Activated CD4-positive, CD25-positive, alpha-beta regulatory T cell treated with anti-CD3 and anti-CD28 coated beads, Interleukin-2, amount 50 U/mL, for 72 hours (primary cell): ENCODE measurements at places on chromosomes 3 and 15.

DNA sequence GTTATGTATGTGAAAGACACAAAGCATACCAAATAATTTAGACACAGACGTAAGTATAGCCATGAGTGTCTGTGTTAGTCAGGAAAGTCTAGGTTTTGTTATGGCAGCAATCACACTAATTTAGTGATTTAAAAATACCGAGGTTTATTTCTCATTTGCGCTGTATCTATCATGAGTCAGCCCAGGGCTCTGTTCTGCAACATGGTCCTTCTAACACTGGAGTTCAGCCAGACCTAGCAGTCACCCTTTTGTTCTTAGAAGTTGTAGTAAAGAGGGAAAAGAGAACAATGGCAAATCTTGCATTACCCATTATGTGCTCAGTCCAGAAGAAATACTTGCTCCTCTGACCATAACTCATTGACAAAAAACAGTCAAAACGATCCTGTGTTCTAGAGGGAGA is 311.5 kb downstream of the NLGN1 start:
- no peak for DNase-seq

DNA sequence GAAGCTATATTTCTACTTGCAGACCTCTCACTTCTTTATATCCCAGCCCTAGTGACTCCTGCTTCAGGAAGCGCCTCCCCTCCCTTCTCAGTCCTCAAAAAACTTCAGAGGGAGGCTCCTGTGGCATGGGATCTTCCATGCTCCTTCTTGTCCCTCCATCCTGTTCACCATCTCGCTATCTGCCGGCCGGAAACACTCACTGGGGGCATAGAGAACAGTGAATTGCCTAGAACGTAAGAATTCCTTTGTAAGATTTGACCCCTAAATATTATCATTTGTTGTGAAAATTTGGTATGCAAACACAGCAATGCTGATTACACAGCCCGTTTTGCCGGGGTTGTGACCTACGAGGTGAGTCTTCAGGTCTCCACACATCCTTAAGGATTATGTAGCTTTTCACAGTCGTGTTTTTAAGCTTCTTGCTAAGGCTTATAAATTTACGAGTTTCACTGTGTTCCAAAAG is 218.7 kb upstream of the ATP10A start:
- DNase-seq, result no peak

- no peak for DNase-seq
Observed at GRCh38 chr15:73902121-73903020, 23.9 kb upstream of the LOXL1 start.

GRCh38 chr3:45807681-45808540 is 11.6 kb upstream of the SLC6A20 start:
- no peak for DNase-seq

DNA sequence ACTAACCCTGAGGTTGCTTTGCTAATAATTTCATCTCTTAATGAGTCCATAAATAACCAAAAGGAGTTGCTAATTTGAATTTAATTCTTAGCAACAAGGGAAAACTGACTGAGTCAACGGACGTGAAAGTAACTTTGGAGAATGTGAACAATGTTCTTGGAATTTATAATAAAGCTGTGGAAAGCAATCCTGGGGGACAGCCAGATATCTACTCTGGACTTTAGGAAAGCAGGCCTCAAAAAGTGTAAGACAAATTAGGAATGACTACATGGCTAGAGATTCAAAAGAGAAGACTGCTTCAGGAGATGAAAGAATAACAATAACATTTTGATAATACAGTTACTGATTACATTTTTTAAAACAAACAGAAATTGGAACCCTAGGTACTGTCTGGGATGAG is 318.4 kb upstream of the COL8A1 start:
- DNase-seq, result no peak

GRCh38 chr15:101043011-101043410 is 123.9 kb downstream of the LRRK1 start:
- DNase-seq, result no peak

GRCh38 chr15:60829416-60829815 is 350.5 kb upstream of the ICE2 start:
- no peak for DNase-seq

GRCh38 chr3:139526146-139526545 is 13.4 kb downstream of the RBP1 start:
- DNase-seq, result no peak

DNA sequence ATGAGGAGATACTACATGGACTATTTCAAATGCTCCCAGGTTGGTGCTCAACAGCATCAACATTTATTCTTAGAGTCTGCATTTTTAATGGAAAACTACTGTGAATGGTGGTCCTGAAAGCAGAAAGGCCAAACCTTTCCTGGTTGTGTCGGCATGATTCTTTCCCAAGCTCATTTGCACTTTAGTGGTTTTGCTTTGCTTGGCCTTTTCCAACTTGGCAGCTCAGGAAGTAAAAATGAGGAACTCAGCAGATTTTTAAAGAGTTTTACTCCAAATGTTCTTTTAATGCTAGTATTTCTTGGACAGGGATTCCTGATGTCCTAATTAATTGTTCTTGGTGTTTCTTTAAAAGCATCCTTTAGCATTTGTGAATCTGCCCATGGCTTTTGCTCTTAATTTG is 197.4 kb downstream of the SLC9A9 start:
- DNase-seq, result no peak

DNA sequence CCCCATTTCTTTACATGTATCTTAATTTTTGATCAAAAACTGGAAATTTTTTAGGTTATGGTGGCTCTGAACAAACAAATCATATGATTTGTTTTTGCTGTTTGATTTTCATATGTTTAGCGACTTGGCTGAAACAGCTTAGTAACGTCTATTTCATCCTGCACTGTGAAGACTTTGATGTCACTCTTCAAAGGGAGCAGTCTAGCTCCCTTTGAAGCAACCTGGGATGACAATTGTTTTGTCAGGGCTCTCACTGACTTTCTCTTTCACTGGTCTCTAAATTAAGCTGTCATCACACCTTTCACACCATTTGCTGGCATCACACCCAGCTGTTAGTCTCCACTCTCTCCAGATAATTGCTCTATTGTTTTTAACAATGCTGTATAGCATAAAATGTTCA is 896.9 kb downstream of the IGSF11 start:
- no peak for DNase-seq

DNA sequence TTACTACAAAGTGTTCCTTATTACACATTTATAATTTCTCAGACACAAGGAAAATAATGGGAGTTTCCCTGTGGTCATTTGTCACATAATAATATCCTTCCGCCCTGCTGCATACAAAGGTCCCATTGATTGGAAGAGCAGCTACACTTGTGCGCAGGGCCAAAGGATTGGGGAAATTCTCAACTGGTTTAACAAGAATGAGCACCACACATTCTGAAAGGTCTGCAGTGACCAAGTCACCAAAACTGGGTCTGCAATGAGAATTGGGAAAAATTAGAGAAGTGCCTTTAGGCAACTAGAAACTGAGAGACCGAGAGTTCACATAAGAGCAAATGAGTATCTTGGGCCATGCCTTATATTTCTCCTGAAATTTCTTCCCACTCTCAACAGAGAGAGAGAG is 98.2 kb upstream of the NR2F2 start:
- DNase-seq, result no peak

DNA sequence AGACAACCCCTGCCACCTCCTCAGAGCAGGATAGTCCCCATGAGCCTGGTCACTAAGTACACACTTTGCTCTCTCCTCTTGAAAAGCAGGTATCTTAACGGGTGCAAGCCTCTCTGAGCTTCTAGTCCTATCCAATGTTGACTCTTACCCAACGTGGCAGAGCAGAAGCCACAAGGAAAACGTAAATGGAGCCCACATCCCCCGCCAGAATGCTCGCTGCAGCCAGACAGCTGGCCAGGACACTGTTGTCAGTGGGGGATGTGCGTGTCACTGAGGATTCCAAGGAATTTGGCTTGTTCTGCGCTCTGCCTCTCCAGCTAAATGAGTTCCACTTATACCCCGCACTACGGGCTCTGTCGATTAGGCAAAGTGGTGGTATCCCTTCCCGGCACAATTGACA is 67.8 kb upstream of the IGF1R start:
- DNase-seq, result no peak

DNA sequence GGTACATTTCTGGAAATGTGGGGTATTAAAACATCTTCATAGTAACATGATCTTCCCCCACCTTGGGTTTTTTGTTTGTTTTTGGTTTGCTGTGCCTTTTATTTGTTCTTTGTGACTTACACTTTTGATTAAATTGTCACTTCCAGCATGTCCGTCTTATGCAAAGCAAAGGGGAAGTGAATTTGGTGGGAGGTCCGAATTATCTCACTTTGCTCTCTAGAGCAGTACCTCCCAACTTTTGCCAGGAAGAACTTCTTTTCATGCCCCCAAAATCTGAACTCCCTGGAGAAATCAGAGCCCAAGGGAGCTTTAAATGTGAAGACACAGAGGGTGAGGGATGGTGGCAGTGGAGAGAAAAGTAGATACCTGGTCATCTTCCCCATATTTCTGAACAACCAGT is 173.1 kb downstream of the IL5RA start:
- no peak for DNase-seq

- no peak for DNase-seq
Observed at GRCh38 chr15:47813748-47814384, 96.6 kb downstream of the SEMA6D start.

DNA sequence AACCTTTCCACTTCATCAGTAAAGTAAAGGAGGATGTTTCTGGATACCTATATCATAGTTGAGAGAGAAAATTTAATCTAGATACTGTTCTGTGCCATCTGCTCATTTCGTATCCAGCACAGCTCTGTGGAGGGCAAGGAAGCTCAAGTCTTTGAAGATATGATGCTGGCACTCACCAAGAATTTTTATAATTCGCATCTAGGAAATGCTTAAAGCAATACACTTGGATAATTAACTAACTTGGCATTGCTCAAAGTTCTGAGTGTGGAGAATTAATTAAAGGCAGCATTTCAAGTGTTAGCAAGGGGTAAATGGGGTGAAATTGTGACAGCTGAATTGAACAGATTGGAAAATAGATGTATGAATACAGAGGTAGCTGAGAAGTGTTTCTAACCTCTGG is 213.2 kb downstream of the KCNMB2 start:
- no peak for DNase-seq

DNA sequence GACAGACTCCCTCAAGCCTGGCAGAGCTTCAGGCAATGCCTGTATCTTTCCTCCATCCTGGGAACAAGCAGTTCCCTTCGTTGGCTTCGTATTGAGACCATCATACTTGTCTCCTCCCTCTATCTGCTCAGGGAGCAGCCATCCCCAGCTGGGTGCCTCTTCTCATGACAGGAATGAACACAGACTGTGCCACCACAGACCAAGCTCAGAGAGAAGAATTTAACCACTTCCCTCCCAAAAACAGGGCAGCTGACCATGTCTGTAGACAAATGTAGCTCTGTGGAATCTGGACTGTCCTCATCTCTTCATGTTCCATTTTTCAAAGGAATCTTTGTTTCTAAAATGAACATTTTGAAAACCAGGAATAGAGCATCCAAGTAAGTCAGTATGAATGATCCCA is 245.4 kb downstream of the ERC2 start:
- DNase-seq, result no peak

- no peak for DNase-seq
Observed at GRCh38 chr3:11661052-11661656, 17.4 kb upstream of the VGLL4 start.

- DNase-seq, result no peak
Observed at GRCh38 chr3:124178531-124178930, 186.6 kb upstream of the ROPN1 start.

DNA sequence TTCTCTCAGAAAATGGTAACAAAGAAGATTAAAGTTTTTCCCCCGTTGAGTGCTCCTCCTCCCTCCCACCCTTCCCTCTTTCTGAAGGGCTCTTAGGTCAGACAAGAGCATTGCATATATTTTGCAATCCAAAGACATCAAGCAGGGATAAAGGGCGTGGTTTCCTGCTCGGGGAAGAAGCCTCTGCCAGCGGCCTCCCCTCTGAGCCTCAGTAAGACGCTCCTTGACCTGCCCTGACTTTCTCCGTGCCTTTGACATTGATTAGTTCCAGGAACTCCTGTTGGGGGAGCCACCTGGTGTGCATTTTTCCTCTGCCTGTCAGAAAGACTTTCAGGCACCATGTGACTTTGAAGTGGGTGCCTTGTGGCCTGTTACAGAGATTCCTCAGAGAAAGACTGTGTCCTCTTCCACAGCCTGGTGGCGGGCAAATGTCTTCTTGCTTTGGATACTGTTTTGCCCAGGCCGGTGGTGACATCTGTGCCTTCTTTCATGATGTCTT is 87.2 kb upstream of the TBL1XR1 start:
- DNase-seq, result peak; percentile 32

DNA sequence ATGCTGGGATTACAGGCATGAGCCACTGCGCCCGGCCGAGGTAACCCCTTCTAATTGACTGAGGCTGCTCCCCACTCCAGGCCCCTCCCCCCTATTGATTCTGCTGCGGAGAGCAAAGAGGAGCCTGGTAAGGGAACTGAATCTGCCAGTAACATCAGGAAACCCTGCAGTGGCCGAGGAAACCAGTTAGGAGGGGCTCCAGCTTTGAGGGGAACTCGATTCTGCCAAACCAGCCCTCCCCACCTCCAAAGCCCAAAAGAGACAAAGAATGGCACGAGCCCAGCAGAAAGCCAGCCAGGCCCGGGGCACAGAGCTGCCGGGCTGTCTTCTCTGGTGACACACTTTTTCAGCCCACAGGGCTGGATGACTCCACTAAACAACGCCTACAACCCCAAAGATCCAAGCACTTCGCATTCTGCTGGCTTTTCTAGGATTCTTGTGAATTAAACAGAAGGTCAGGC is 15.0 kb upstream of the ACAD9 start:
- DNase-seq, result no peak

DNA sequence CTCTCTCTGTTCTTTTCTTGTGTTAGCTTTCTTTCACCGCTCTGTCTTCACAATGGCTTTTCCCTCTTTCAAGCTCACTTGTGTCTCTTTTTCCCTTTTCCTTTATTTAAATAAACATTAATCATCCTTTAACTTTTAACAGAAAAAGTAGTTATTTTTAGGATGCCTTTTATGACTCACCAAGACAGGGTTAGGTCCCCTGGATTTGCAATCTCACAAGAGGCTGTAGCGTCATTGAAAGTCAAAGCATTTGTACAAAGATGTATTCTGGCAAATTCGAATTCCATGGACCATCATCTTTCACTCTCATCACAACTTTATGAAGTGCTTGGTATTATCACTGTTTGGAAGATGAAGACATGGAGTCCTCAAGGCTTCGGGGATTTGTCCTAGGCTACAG is 34.8 kb upstream of the MCTP2 start:
- DNase-seq, result no peak

- no peak for DNase-seq
Observed at GRCh38 chr3:12982619-12983101, 90.6 kb downstream of the IQSEC1 start.

DNA sequence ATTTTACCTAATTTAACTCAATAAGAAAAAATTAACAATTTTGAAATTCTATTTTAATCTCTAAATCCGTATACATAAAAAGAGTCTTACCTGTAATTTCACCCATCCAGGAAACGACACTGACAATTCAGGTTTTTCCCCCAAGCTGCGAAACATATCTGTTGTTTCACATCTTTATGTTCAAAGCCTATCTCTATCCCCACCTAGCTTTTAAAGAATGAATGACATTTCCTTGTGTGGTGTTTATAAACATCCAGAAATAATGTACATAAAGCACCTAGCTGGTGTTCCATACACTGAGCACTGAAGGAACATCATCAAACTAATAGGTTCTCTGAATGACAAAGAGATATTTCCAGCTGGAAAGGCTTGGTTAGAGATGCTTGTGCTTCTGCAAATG is 867.8 kb downstream of the SQOR start:
- no peak for DNase-seq
